K562 (cell line): ENCODE measurements at places on chromosomes 7 and 10. TPM values are rescaled to one million over a fixed set of nuclear protein-coding genes. Genes with fewer than 3 reads are reported as not detected.

GRCh38 chr7:209906-210305, 17.5 kb downstream of the FAM20C start:
- DNase-seq, result no peak

GRCh38 chr7:143025371-143025770, 1.6 kb downstream of the OR9A2 start:
- no peak for DNase-seq

Gene SVIL
- 0.07 and 0.27 TPM in 2 replicates for total RNA-seq

Gene SLC35G1
- 4.5 and 6.1 TPM in 2 replicates for total RNA-seq

- DNase-seq, result no peak
Observed at GRCh38 chr7:15684111-15684800, 2.2 kb downstream of the MEOX2 start.

- no peak for DNase-seq
Observed at GRCh38 chr7:17523813-17524739, 225.6 kb downstream of the AHR start.

DNA sequence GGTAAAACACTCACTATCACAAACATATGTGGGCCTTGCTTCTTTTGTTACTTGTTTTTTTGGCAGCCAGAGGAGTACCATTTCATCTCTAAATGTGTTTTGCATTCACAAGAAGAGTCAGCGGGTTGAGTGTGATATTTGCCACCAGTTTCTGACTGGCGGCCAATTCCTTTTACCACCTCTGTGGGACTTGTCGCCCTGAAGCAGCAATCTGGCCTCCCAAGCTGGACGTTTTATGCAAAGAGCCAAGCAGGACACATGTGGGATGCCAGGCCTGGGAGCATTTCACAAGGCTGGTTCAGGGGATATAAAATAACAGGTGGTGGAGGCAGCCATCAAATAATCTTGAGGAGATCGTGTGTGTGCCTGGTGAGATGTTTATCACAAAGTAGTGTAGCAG, 61.8 kb upstream of the TRIL start:
- no peak for DNase-seq
